Activated CD4-positive, alpha-beta memory T cell treated with anti-CD3 and anti-CD28 coated beads for 36 hours (primary cell): ENCODE measurements at places on chromosomes 11 and 22.

- no peak for DNase-seq
These were observed 84.3 kb upstream of the MTMR2 start for GRCh38 chr11:96008161-96008720.

GRCh38 chr11:111976767-111977145 lies 39.6 kb downstream of the DIXDC1 start:
- DNase-seq = no peak

- peak; percentile 80 for DNase-seq
These were observed 465 bp downstream of the SUN2 start for GRCh38 chr22:38755155-38755910.

- no peak for DNase-seq
These were observed 102.1 kb upstream of the BID start for GRCh38 chr22:17876306-17876831.

GRCh38 chr22:42344361-42344905 lies 74.0 kb upstream of the TCF20 start:
- no peak for DNase-seq

- DNase-seq = peak; percentile 72
These were observed 5.5 kb downstream of the FOLR3 start for GRCh38 chr11:72141066-72141465.

DNA sequence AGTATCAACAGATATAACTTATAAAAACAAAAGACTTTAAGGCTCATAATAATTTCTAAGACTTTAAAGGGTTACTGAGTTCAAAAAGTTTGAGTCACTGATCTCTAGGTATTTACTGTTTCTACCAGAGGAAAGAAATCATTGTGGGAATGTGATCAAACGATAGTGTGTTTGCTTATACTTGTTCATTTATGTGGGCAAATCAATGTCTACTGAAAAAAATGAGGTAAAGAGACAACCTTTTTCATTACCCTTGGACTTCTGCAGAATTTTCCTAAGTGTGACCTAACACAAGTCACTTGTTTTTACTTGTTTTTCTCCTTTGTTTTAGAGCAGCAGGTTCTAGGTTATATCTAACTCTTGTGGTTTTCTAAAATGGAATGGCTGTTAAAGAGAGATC lies 65.4 kb downstream of the PRR5L start:
- DNase-seq = no peak

- DNase-seq = peak; percentile 94
These were observed 14.6 kb upstream of the MIAT start for GRCh38 chr22:26642465-26643417.

GRCh38 chr22:19882446-19883381 lies 28.0 kb upstream of the GNB1L start:
- DNase-seq = no peak

GRCh38 chr11:79375818-79376550 lies 64.8 kb downstream of the TENM4 start:
- no peak for DNase-seq

DNA sequence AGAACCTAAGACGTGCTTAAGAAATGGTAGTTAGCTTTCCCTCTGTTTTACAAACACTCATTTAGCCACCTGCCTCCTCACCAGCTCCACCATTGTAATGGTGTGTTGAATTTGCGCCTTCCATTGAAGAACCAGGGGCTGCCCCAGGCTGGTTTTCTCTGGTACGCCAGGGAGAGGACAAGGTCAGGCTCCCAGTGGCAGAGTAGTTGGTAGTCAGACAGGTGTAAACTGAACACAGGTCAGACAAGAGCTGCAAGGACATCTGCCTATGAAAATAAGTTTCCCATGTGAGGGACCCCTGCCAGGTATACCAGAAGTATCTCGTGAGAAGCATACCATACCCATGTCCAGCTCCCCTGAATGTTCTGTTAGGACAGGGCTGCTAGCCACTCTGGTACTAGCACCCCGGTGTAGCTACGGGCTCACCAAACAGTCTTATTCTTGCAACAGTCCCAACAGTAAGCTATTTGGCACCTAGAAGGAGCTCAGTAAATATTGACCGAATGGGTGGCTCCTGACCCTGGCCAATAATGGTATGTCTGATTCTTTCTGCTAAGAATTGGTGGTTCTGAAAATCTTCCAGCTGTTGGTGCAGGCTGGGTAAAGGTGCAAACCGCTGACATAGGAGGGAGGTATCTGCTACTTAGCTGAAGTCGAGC lies 359.0 kb downstream of the LARGE1 start:
- DNase-seq = no peak

GRCh38 chr22:38273135-38273826 lies 471 bp upstream of the TMEM184B start:
- peak; percentile 24 for DNase-seq

DNA sequence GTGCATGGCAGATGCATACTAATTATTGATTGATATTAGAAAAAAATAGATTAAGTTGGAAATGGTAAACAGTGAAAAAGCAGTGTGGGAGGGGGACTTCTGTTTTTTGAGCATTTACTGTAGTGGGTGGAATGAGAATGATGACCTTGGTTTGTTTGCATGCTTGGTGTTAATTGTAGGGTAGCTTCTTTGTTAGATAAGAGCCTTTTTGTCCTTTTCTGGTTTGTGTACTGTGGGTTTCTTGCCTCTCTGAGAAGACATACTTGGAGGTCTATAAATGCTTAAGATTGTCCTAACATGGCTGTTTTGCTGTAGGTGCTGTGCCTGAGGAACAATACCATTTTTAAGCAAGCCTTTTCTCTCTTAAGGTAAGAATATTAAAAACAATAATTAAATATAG lies 17.0 kb downstream of the MRPL48 start:
- DNase-seq = no peak

- peak; percentile 65 for DNase-seq
These were observed 789 bp upstream of the KDM2A start for GRCh38 chr11:67118181-67118766.

- DNase-seq = no peak
These were observed 54.0 kb downstream of the KREMEN1 start for GRCh38 chr22:29126670-29127395.

DNA sequence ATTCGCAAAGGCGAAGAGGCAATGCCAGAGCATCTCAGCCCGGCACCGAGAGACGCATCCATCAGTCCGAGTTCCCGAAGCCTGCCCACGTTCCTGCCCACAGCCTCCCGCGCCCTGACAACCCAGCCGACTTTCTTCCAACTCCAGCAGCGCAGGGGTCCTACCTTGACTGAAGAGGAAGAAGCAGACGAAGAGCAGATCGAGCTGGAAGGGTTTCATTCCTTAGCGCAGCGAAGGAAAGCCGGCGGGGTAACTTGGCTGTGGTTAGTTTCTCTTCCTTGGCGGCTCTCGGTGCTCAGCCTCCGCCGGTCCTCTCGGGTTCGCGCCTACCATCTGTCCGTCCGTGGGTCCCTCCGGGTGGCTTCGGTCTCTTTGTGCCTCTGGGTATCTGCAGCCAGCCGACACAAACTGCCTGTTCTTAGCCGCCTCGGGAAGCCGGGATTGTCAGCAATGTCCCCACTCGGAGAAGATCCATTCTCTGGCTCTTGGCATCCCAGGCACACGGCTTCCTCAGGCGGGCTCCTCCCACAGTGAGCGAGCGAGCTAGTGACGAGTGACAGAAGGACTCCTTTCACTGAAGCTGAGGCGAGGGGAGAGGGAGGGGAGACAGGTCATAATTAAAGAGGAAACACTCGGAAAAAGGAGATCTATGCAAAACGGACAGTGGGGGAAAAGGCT lies at the start of gene KIRREL3:
Gene KIRREL3, minus strand, starts transcription at position 480 of the 678 bp plus-strand sequence.
- no peak for DNase-seq

DNA sequence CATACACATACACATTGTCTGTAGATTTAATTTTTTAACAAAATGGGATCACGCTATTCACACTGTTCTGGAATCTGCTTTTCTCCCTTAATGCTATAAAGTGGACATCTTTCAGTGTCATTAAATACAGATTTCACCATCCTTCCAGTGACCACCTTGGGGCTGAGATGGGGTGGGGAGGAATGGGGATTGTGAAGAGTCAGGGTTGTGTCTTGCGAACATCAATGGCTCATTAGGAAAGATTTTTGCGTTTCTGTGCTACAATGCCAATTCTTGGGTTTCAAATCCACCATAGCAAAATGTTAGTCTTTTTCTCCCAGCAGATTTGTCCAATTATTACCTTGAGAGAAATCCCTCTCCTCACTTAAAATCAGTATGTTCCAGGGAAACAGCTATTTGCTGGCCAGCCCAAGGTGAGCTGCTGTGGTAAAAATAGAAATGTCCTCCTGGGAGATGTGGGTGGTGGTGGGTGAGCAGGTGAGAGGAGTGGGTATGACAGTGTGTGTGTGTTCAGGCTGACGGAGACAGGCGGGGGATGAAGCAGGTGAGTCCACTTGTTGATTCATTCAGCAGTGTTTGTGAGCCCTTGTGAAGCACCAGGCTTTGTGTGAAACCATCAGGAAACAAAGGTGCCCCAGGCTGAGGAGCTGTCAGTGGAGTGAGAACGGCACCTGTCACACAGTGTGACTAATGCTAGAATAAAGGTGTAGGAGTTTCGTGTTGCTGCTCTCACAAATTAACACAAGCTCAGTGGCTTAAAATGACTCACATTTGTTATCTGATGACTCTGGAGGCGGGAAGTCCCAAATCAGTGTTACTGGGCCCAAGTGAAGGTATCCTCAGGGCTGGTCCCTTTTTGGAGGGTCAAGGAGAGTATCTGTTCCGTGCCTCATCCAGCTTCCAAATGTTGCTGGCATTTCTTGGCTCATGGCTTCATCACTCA lies 1.7 kb upstream of the CBX6 start:
- peak; percentile 90 for DNase-seq

DNA sequence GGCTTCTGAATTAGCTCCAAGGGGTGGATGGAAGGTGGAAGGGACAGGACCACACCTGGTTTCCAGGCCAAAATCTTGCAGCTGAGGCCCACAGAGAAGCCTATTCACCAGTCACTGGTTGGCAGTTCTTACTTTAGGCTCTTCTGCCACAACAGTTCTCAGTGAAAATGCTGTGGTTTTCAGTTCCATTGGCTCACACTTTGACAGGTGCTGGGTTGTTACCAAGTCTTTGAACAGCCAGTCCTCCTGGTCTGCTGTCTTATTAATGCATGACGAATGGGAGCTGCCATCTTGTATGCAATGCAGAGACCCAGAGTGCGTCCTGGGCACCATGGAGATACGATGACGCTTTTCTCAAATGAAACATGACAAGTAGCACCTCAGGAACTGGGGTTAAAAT lies 232.0 kb upstream of the ZBED5 start:
- DNase-seq = no peak
